Psoas muscle (tissue), 8 donors: ENCODE measurements at places on chromosomes 11 and 22. TPM values are rescaled to one million over a fixed set of nuclear protein-coding genes. Genes with fewer than 3 reads are reported as not detected.

DNA sequence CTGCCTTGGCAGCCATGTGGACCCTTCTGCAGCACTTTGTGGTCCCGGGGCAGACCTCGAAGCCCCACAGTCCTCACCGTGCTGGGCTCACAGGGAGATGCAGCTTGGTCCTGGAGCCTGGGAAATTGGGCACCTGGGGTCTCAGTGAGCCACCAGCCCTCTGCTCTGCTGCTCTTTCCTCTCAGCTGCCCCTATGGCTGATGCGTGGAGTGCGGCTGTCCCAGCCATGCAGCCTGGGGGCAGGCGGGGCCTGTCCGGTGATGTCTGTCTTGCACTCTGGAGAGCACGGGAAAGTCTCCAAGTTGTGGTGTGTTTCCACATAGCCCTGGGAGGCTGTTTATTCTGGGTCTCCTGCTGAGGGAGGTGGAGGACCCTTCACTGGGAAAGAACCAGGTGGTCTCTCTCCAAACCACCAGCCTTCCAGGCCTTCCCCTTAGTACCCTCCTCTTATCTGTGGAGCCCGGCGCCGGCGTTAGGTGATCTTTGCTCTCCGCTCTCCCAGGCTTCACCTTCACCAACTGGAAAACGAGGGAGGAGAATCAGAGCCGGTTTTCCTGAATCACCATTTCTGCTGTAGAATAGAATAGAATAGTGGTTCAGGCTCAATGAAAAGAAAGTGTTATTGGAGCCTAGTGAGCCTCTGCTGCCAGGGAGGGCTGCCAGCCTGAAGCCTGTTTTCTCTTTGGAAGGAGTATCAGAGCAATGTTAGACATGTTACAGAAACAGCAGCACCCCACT lies 41.2 kb upstream of the GRAMD4 start:
- peak; percentile 80 for DNase-seq
- peak overlapping the region; percentile 89 for H3K4me3 ChIP-seq
- H3K36me3 ChIP-seq, result no peaks in the 10 kb centered on the region
- H3K4me1 ChIP-seq, result peaks cover 50% of the 10 kb centered on the region
- no peaks in the 10 kb centered on the region for H3K27me3 ChIP-seq

- H3K36me3 ChIP-seq, result no peaks in the 10 kb centered on the region
- H3K27ac ChIP-seq, result no peak overlapping the region
- H3K4me3 ChIP-seq, result no peak overlapping the region
- no peaks in the 10 kb centered on the region for H3K27me3 ChIP-seq
Measured at GRCh38 chr11:22317656-22318055, 20.5 kb upstream of the SLC17A6 start.

ART1 gene
- total RNA-seq, result 31.0 TPM

DNA sequence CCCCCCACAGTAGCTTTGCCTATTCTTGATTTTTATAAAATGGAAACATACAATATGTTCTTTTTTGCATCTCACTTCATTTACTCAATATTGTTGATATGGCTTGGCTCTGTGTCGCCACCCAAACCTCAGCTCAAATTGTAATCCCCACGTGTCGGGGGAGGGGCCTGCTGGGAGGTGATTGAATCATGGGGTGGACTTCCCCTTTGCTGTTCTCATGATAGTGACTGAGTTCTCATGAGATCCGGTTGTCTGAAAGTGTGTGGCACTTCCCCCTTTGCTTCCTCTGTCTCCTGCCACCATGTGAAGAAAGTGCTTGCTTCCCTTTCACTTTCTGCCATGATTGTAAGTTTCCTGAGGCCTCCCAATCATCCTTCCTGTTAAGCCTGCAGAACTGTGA lies 431.3 kb downstream of the MN1 start:
- H3K27me3 ChIP-seq, result no peaks in the 10 kb centered on the region
- H3K27ac ChIP-seq, result no peak overlapping the region
- H3K4me1 ChIP-seq, result no peaks in the 10 kb centered on the region
- no peaks in the 10 kb centered on the region for H3K36me3 ChIP-seq
- DNase-seq, result no peak

DNA sequence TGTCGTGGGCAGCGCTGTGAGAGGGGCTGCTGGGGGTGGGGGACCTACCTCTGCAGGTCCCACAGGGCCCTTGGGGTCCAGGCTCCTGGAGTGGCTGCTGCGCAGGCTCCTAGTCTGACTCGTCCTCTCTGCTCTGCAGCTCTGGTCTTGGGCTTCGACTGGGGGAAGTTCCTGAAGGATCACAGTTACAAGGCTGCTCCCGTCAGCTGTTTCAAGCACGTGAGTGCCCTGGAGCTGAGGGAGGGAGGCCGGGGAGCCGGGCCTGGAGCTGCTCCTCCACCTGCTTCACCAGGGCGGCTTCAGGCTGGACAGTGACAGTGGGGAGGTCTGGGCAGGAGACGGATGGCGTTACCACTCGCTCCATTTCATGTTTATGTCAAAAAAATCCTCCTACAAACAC lies 11.9 kb downstream of the L3MBTL2 start:
- H3K4me1 ChIP-seq, result peaks cover 9% of the 10 kb centered on the region
- no peak for DNase-seq
- H3K27me3 ChIP-seq, result no peaks in the 10 kb centered on the region
- no peak overlapping the region for H3K4me3 ChIP-seq
- H3K27ac ChIP-seq, result peak overlapping the region; percentile 62
